ENCODE measurements at places on chromosomes 1 and 21.

- no peak for DNase-seq
These were observed 248.7 kb upstream of the DAB1 start for GRCh38 chr1:57672346-57673140.

GRCh38 chr1:30009720-30010119 lies 713.7 kb downstream of the MATN1 start:
- no peak for DNase-seq

DNA sequence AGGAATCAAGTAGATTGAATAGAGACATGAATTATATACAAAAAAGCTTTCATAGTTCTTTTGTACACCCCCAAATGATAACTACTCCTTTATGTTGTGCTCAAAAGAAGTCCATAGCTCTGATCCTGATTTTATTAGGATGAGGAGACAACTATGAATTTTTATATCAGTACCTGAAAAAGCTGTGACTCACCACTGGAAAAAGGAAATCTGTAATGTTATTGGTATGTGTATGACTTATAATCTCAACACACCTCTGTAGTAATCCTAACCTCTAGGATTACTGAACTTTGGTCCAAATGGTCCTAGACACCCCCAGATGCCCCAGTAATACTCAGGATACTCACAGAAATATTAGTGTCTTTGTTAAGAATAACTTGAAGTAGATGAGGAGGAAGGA lies 10.2 kb downstream of the PRKAB2 start:
- no peak for DNase-seq

- no peak for DNase-seq
These were observed 147.4 kb downstream of the GDAP2 start for GRCh38 chr1:117782056-117782455.

DNA sequence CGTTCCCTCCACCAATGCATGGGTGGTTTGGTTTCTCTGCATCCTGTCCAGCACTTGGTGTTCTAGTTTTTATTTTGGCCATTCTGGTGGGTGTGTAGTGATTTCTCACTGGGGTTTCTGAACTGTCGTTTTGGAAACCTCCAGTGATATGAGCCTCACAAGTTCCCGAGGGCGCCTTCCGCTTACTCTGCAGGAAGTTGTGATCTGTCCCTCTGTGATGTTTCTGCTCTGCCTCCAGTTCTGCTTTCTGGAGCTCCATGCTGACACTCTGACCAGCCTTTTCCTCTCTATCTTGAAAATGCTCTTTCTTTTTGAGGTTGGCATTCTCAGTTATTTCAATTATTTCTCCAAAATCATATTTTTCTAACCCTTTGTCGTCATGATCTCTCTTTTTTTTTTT lies 111.6 kb downstream of the PLD5 start:
- DNase-seq, result no peak

DNA sequence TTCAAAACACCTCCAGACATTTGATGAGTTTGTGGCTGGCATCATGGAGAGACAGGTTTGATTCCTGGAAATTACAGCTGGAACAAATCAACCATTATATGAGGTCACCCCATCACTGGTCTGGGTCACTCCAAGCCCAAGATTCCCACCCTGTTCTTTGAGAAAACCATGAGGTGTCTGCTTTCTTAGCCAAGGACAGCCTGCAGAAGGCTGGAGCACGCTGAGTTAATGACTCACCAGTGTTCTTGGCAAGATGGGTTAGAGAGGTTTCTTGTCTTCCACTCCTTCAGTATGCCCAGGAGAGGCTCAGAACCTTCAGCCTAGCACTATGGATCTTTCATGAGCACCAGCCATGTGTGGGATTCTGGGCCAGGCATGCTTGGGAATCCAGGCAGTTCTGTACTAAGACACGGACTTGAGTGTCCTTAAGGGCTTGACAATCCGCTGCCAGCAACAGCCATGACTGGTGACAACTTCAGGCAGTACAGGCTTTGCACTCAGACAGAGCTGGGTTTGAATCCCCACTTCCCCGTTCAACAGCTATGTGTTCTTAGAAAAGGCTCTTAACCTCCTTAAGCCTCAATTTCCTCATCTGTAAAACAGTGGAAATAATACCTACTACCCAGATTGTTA lies 43.9 kb downstream of the GRHL3 start:
- DNase-seq, result peak; percentile 18

DNA sequence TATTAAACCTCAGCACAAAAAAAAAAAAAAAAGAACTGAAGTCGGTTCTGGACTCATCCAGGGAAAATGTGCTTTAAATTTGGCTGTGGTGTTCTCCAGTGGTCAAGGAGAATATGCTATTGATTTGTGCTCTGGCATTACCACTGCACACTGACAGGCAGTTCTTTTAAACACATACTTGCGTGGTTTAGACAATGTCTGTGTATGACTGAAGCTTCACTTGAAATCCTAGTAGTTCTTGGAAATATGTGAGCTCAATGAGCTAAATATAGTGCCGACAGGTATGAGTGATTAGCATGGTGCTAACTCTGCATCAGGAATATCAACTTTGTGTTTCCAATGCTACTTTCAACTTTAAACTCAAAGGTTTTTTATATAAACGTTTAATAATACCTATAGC lies 415.6 kb downstream of the SMYD3 start:
- no peak for DNase-seq

GRCh38 chr1:25748531-25749205 lies 51.3 kb upstream of the SELENON start:
- DNase-seq, result peak; percentile 98

DNA sequence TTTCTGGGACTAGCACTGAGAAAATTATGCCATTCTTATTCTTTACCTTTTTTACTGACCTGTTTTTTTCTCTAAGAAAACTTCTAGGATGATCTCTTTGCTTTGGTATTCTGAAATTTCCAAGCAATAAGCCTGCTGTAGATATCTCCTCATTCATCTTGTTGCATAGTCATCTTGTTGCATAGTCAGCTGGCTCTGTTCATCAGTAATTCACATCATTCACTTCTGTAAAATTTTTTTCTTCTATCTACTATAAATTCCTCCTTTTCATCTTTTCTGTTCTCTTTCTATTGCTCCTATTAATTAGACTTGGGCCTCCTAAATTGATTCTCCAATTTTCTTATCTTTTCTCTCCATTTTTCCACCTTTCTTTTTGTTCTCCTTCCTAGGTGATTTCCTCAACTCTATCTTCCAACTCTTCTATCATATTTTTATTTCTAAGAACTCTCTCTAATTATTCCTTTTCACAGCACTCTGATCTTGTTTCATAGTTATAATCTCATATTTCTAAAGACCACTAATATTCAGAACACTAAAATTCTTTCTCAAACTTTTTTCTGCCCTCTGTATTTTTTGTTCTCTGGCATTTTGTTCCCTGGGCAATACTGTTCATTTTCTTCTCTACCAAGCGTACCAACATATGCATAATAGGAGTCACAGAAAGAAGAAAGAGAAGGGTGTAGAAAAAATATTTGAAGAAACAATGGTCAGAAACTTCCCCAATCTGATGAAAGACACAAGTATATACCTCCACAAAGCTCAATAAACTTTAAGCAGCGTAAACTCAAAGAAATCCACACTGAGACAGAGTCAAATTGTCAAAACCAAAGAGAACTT lies 17.7 kb downstream of the TUT4 start:
- no peak for DNase-seq

GRCh38 chr1:59034925-59035324 lies 251.1 kb upstream of the JUN start:
- no peak for DNase-seq

DNA sequence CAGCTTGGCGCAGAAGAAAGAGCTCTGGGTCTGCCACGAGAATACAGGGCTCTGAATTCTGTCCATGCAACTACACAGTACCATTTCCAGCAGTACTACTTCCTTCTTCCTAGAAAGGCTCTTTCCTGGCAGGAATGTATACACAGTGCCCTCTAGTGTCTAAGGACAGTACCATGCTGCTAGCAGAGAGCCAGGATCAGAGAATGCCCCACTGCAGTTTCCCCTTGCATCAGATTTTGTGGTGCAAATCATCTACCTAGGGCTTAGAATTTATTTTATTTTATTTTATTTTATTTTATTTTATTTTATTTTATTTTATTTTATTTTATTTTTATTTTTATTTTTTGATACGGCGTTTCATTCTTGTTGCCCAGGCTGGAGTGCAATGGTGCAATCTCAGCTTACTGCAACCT lies 50.8 kb downstream of the PAX7 start:
- peak; percentile 36 for DNase-seq

GRCh38 chr1:84634536-84635205 lies 55.6 kb downstream of the SSX2IP start:
- DNase-seq, result no peak

- DNase-seq, result no peak
These were observed 97.4 kb downstream of the GIPC2 start for GRCh38 chr1:78143152-78143551.

DNA sequence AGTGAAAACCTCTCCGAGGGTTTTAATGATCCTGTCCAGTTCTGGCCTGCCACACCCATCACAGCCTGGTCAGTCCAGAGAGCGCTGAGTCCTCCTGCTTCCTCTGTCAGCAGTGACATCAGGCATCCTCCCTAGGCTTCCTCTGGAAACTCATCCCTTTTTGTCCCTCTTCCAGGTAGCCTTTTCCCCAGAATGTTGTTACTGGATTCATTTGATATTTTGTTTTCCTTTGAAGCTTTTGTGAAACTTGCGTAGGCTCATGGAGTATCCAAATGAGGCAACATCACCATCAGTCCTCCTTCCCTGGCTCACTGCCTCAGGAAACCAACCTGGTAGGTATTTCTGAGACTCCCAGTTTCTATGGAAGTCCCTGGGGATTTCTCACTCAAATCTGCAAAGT lies 27.0 kb upstream of the IGSF3 start:
- no peak for DNase-seq

DNA sequence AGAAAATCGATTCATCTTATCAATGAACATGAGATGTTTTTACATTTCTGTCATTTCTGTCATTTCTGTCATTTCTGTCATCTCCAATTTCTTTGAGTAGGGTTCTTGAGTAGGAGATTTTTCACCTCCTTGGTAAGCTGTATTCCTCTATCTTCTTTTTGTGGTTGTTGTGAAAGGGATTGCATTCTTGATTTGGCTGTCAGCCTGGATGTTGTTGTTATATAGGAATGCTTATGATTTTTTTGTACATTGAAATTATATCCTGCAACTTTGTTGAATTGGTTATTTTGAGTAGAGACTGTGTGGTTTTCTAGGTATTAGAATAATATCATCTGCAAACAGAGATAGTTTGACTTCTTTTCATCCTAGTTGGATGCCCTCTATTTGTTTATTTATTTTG lies 1233.7 kb downstream of the PLA2G4A start:
- no peak for DNase-seq

DNA sequence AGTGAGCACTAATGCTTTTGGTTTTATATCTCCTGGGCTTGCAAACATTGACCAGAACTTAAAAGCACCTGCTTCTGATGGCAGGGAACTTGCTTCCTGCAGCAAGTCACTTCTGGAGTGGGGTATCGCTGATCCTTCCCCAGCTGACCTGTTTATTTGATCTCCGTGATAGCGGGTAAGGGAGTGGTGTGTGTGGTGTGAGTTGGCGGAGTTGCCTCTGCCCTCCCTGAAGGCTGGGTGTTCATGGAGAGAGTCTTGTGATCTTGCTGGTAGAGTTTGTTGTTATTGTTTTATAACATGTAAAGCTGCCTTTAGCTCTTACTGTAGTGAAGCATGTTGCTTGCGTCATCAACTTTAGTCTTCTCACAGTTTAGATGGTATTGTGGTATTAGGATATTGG lies 3.9 kb downstream of the MFN2 start:
- DNase-seq, result no peak

- DNase-seq, result no peak
These were observed 60.2 kb downstream of the PCP4 start for GRCh38 chr21:39927304-39927886.

- no peak for DNase-seq
These were observed 74.2 kb downstream of the KIRREL1 start for GRCh38 chr1:158067662-158068061.

DNA sequence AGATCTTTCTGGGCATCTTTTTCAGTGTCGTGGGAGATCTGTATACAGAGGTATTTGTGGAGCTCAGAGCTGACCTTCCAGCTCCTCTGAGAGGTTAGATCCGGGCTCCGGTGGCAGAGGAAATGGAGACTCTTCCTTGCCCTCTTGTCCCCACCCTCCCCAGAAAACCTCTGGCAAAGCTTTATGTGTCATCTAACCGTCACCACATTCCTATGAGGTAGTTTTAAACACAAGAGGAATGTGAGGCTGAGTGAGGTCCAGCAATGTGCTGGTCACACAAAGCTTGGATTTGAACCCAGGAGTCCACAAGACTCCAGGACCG lies 1.2 kb downstream of the CD160 start:
- no peak for DNase-seq

DNA sequence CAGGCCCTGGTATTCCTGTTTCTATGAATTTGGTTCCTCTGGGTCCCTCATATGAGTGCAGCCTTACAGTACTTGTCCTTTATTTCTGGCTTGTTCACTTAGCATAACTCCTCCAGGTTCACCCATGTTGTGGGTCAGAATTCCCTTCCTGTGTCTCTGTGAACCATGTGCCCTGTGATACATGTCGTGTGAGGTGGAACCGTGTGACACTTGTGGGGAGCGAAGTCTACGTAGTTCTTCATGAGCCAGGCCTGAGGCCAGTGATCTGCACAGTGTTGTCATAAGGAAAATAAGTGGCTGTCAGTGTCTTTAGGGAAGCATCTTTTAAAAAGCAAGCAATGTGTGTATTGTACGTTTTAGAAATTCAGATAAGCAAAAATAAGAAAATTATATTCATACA lies 122.8 kb downstream of the GALNT2 start:
- no peak for DNase-seq

GRCh38 chr1:114009393-114009792 lies 30.1 kb downstream of the OLFML3 start:
- DNase-seq, result no peak

All from G401 (cell line).